ENCODE measurements at places on chromosomes 16 and 17. TPM values are rescaled to one million over a fixed set of nuclear protein-coding genes. Genes with fewer than 3 reads are reported as not detected.

DNA sequence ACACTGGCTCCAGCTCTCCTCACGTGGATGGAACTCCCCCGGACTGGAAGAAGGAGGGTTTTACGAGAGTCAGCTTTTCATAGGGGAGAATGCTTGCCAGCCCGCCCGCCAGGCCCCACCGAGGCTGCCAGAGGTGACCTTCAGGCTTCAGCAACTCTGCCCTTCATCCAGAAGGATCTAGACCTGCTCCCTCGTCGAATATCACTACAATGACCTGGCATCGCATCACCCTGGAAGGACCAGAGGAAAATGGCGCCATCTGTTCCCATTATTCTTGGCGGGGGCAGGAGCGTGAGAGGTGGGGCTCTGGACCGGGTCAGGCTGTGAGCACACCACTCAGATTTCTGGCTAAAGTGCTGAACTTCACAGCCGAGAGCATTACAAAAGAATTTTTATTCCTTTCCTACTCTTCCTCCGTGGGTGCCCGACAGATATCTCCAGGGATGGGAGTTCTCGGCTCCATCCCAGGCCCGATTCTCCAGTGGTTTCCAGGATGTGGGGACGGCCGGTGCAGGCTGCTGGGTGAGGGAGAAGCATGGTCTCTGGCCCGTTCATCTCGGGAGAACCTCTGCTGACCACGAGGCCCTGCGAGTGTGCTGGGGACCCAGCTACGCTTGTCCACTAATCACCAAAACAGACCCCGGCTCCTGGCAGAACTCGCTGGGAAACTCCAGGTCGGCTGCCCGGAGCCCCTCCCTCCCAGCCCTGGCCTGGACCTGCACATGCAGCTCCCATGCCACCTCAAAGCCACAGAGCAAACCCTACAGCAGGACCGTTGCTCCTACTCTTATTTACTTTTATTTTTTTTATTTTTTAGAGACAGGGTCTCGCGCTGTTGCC, 36.8 kb upstream of the ZNF469 start:
- H3K36me3 ChIP-seq: no peaks in the 10 kb centered on the region
- DNase-seq: no peak
- H3K4me3 ChIP-seq: no peak overlapping the region
- H3K27me3 ChIP-seq: no peaks in the 10 kb centered on the region
- H3K27ac ChIP-seq: no peak overlapping the region

Gene MED31
- 19.8 TPM for total RNA-seq

DNA sequence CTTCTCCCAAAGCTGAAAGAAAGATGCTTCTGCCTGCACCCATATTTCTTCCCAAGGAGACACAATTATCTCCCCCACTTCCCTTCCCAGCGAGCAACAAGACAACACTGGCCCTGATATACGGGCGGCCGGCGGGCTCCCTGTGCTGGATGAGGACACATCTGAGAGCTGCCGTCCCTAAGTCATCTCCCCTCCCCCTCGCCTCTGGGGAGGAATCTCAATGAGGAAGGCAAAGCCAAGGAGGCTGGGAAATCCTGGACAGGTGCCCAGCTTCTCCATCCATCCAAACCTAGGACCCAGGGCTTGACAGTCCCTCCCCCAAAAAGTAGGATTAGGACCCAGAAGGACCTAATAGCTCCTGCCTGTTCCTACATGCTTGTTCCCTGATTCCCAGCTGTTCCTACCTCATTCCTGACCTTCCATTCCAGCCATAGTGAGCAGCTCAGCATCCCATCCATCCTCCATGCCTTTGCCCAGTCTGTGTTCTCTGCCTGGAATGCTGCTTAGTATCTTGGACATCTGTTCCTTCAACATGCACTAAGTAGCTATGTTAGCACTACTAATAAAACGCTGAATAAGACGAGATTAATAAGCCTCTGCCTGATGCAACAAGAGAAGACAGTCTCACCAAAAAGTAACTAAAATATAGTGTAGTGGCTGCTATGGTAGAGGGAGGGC, 167.9 kb downstream of the CCT6B start:
- H3K4me1 ChIP-seq: no peaks in the 10 kb centered on the region
- no peak overlapping the region for H3K4me3 ChIP-seq
- no peak overlapping the region for H3K27ac ChIP-seq
- no peaks in the 10 kb centered on the region for H3K27me3 ChIP-seq

Gene SF3B3
- total RNA-seq: 76.1 TPM

DNA sequence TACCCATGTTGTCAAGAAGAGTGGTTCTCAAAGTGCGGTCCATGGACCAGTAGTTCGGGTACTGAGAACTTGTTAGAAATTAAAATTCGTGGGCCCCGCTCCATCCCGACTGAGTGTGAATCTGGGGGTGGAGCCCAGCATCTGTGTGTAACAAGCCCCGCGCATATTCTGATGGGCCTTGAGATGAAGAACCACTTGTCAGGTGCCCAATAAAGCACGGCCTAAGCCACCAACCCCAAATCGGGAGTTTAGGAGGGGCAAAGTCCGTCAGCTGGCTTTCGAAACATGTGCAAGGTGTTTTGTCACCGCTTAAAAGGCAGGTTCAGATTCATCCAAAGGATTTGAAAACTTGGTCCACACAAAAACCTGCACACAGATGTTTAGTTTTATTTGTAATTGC, 29.5 kb downstream of the PSMD12 start:
- no peaks in the 10 kb centered on the region for H3K4me1 ChIP-seq
- no peak overlapping the region for H3K4me3 ChIP-seq
- no peak for DNase-seq

Gene PIK3R5
- 6.1 TPM for total RNA-seq

GRCh38 chr17:2438823-2439222, 38.0 kb upstream of the MNT start:
- H3K4me1 ChIP-seq: no peaks in the 10 kb centered on the region
- no peak for DNase-seq
- H3K27me3 ChIP-seq: no peaks in the 10 kb centered on the region
- H3K27ac ChIP-seq: no peak overlapping the region

DNA sequence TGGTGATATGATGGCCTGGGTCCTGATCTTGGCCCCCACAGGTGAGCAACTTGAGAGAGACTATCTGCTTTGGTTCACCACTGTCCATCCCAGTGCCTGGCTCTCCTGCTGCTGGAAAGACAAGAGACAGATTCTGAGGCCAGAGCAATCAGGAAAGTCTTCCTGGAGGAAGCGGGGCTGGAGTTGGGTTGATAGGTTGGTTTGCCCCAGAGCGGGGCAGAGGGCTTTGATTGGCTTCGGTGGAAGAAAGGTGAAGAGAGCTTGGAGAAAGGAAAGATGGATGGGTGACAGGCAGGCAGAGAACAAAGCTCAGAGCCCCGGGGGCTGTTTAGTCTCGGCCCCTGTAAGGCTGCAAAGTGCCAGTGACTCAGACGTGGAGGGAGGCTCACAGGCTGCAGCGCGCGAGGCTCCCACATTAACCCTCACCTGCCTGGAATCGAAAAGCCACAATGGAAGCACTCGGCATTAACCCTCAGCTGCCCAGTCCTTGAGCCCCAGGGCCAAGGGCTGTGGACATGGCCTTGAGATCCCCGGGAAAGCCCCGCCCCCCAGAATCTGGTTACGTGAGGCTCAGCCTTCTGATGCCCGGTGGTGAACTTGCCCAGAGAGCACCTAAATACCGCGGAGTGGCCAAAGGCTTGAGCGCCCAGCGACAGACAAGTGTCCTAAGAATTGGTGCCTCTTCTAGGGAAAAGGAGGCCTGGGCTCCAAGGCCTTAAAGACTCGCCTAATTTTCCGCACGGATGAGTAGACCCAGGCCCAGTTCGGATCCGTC, 996 bp upstream of the CPNE2 start:
- H3K27ac ChIP-seq: peak overlapping the region; percentile 42
- no peaks in the 10 kb centered on the region for H3K27me3 ChIP-seq
- H3K36me3 ChIP-seq: no peaks in the 10 kb centered on the region
- DNase-seq: peak; percentile 69
- H3K4me3 ChIP-seq: peak overlapping the region; percentile 55

DNA sequence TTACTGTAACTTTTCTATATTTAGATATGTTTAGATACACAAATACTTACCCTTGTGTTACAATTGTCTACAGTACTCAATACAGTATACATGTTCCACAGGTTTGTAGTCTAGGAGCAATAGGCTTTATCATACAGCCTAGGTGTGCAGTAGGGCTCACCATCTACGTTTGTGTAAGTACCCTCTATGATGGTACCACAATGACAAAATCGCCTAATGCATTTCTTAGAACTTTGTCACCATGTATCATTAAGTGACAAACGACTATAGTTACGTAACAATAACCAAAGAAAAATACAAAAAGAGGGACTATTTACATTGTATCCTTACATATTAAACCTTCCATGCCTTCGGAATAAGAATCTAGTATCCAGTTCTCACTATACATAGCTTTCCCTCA, 8.0 kb downstream of the STAT5B start:
- H3K4me3 ChIP-seq: no peak overlapping the region
- H3K27ac ChIP-seq: no peak overlapping the region
- H3K4me1 ChIP-seq: peaks cover 9% of the 10 kb centered on the region
- DNase-seq: no peak
- no peaks in the 10 kb centered on the region for H3K36me3 ChIP-seq

DNA sequence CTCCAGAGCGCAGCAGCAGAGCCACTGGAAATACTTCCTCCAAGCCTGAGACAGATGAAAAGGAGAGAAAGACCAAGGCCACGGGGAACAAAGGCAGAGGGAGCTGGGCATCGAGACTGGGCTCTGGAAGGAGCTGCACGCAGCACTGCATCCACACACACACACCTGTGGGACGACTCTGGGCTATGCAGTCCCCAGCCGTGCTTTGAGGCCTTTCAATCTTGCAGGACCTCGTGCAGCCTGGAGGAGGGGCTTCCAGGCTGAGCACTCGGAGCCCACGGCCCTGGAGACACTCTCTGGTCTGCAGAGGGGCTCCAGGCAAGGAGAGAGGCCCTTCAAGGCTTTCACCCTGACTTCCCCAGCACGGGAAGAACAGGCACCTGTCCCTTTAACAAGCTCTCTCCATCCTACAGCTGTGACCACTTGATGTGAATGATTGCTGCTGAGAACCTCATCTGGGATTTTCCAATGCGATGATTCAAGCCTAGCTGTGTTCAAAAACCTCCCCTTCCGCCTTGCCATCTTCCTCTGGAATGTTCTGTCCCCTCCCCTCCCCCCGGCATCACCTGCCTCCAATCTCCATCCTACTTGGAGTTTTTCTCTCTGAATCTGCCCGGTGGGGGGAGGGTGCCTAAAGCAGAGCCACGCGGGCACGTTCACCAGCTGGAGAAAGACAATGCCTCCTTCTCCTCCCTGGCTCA, 37.5 kb downstream of the RBFOX3 start:
- H3K4me1 ChIP-seq: no peaks in the 10 kb centered on the region
- no peaks in the 10 kb centered on the region for H3K36me3 ChIP-seq
- H3K27ac ChIP-seq: no peak overlapping the region
- DNase-seq: no peak
- no peaks in the 10 kb centered on the region for H3K27me3 ChIP-seq
- H3K4me3 ChIP-seq: no peak overlapping the region

DNA sequence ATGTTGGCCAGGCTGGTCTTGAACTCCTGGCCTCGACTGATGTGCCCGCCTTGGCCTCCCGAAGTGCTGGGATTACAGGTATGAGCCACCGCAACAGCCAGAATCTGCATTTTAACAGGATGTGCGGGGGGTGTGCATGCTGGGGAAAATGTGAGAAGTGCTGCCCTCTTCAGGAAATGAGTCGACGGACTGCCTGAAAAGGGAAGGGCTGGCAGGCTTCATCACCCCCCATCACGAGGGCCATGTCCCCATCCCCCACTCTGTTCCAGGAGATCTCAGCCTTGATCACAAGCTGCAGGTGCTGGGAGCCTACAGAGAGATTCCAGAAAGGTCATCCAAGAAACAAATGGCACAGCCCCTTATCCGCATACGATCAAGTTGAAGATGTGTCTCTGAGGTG, 195.3 kb upstream of the RPL38 start:
- no peak overlapping the region for H3K27ac ChIP-seq
- no peaks in the 10 kb centered on the region for H3K27me3 ChIP-seq
- H3K4me3 ChIP-seq: no peak overlapping the region
- no peak for DNase-seq
- no peaks in the 10 kb centered on the region for H3K36me3 ChIP-seq

DNA sequence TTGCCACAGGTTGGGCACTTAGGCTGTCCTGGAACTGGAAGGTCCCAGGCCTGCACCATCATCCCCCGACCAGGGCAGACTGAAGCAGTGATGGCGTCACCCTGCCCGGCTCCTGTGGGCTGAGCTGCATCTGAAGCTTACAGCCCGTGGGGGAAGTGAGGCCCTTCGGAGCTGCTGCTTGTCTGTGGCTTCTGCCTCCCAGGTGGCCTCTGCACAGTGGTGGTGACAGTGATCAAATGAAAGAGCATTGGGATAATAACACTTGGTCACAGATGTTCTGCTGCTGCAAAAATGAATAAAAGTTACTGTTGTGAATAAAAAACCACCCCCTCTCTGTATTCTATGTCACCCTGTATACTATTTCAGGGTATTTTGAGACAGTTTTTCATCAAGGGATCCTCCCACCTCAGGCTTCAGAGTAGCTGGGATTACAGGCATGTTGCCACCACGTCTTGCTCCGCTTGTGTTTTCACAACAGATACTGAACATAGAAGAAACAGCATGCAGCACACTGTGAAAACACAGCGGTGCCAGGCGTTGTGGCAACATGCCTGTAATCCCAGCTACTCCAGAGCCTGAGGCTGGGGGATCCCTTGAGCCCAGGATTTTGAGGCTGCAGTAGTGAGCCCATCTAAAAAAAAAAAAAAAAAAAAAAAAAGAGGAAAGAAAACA, 165.0 kb downstream of the LGALS9B start:
- no peaks in the 10 kb centered on the region for H3K27me3 ChIP-seq
- peak; percentile 72 for DNase-seq
- H3K27ac ChIP-seq: no peak overlapping the region
- H3K4me1 ChIP-seq: peaks cover 18% of the 10 kb centered on the region
- no peak overlapping the region for H3K4me3 ChIP-seq

Gene KRTAP4-4
- not detected for total RNA-seq

- no peaks in the 10 kb centered on the region for H3K36me3 ChIP-seq
- H3K4me3 ChIP-seq: no peak overlapping the region
- H3K4me1 ChIP-seq: peaks cover 2% of the 10 kb centered on the region
Measured at GRCh38 chr17:72033334-72033733, 87.5 kb upstream of the SOX9 start.

All from ovary (tissue), 10 donors.